ENCODE measurements at places on chromosomes 2 and 18. TPM values are rescaled to one million over a fixed set of nuclear protein-coding genes. Genes with fewer than 3 reads are reported as not detected.
A peak's percentile ranks its signal among the peaks of the same experiment; 100 is the strongest.

The SERPINB12 gene
- not detected for total RNA-seq

The TDRD15 gene
- not detected for total RNA-seq

The NCKAP5 gene
- 1.7 TPM for total RNA-seq

The APOB gene
- total RNA-seq: not detected

The FECH gene
- total RNA-seq: 29.9 TPM

The ZBTB7C gene
- 0.41 TPM for total RNA-seq

The DPYSL5 gene
- not detected for total RNA-seq

The ACTR3 gene
- 130 TPM for total RNA-seq

The SERPINB10 gene
- total RNA-seq: not detected

The SPEG gene
- total RNA-seq: 22.7 TPM

The RIT2 gene
- total RNA-seq: not detected

The EEF1B2 gene
- total RNA-seq: 828 TPM

The HOXD1 gene
- total RNA-seq: not detected

The IL36G gene
- not detected for total RNA-seq

- DNase-seq: no peak
These were observed 64.0 kb downstream of the LRRTM4 start for GRCh38 chr2:77458216-77458615.

GRCh38 chr2:32947484-32948143, 861 bp downstream of the LTBP1 start:
- DNase-seq: peak; percentile 59

- no peak for DNase-seq
These were observed 1.2 kb downstream of the LRP2 start for GRCh38 chr2:169360984-169361705.

DNA sequence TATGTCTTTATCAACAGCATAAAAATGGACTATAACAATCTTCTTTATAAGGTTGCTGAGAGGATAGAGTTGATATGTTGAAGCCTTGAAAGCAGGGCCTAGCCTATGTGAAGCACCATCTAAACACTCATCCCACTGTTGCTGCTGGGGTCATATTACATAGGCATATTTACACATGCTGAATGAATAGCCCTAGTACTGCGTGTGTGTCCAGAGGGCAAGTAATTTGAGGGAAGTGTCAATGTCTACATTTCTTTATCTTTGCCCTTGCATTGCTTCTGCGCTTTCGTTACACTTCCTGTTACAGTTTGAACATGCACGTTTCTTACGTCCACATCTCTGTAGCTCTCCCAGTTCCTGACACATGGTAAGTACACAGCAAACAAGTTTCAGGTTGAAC, 280.3 kb upstream of the ATP5MC3 start:
- no peak for DNase-seq

DNA sequence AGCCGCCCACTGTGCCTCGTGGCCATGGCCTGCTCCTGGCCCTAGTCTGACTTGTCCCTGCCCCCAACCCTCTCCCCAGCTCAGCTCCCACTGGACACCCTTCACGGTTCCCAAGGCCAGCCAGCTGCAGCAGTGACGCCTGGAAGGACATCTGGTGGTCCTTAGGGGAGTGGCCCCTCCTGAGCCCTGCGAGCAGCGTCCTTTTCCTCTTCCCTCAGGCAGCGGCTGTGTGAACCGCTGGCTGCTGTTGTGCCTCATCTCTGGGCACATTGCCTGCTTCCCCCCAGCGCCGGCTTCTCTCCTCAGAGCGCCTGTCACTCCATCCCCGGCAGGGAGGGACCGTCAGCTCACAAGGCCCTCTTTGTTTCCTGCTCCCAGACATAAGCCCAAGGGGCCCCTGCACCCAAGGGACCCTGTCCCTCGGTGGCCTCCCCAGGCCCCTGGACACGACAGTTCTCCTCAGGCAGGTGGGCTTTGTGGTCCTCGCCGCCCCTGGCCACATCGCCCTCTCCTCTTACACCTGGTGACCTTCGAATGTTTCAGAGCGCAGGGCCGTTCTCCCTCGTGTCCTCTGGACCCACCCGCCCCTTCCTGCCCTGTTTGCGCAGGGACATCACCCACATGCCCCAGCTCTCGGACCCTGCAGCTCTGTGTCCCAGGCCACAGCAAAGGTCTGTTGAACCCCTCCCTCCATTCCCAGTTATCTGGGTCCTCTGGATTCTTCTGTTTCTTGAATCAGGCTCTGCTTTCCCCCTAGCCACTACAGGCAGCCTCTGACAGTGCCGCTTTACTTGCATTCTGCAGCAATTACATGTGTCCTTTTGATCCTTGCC, 35.8 kb downstream of the ANO7 start:
- peak; percentile 43 for DNase-seq

DNA sequence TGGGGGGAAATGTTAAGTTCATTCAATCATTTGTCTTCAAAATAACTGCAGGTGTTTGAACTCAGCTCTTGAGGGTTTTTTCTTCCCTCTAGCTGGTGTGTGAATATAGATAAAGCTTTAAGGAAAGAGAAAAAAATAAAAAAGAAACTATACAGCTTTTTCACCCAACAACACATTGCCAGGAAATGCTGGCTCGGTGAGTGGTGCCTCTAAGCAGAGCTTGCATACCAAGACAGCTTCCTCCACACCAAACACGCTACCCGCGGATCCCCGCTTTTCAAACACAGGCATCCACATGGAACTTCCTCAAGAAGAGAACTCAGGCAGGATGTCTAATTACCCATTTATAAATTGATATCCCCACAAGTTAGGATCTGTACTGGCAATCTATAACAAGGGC, 69.8 kb upstream of the TANK start:
- peak; percentile 16 for DNase-seq

DNA sequence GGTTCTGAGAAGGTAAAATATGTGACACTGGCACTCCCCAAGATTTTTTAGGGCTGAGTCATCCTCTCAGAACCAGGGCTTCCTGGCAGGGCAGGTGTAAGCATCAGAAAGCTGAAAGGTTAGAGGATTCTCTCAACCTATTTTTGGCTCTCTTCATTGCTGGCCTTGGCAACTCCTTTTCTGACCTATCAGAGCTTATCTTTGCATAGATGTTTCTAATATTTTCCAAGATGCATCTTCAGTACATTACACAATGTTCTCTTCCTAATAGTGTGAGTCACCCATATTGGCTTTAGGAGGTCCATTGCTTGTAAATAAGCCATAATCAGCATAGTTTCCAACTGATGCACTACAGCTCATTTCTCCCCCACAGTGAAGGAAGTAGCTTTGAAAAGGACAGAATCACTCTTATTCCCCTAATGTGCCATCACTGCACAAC, 2008.4 kb upstream of the PIK3C3 start:
- DNase-seq: no peak

DNA sequence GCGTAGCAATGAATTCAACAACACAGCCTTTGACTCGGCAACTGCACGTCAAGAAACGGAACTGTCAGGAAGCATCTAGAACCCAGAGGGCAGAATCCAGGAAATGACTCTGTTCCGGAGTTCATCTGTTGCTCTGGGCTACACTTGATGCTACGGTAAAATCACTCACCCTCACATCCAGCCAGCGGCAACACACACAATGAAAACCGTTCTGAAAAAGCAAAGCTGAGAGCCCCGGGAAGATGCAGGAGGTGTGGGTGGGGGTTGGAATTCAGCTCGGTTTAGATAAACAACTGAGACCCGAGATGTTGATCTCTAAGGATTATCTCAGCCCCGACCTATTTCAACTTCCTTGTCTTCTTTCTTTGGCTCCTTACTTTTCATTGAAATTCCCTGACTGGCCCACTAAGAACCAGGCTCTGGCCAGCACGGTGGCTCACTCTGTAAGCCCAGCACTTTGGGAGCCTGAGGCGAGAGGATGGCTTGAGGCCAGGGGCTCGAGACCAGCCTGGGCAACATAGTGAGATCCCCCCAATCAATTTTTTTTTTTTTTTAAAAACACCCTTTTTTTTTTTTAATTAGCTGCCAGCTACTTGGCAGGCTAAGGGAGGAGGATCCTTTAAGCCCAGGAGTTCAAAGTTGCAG, 13.3 kb upstream of the RAB17 start:
- DNase-seq: peak; percentile 37

GRCh38 chr2:102301867-102302362, 9.4 kb upstream of the IL1RL1 start:
- peak; percentile 46 for DNase-seq

- DNase-seq: no peak
These were observed 256.9 kb downstream of the CDH19 start for GRCh38 chr18:66346833-66347588.

DNA sequence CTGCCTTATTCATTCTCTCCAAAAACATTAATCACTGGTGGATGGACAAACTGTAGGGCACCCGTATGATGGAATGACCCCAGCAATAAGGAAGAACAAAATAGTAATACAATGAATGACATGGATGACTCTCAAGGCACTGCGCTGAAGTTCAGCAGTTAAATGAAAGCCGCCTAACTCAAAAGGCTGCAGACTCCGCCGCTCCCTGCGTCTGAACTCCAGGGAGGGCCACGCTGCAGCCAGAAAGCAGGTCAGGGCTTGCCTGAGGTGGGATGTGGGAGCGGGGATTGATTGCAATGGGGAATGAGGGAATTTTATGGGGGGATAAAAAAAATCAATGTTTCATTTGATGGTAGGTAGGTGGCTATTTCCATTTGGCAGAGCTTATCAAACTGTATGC, 86.5 kb upstream of the LAPTM4A start:
- no peak for DNase-seq

DNA sequence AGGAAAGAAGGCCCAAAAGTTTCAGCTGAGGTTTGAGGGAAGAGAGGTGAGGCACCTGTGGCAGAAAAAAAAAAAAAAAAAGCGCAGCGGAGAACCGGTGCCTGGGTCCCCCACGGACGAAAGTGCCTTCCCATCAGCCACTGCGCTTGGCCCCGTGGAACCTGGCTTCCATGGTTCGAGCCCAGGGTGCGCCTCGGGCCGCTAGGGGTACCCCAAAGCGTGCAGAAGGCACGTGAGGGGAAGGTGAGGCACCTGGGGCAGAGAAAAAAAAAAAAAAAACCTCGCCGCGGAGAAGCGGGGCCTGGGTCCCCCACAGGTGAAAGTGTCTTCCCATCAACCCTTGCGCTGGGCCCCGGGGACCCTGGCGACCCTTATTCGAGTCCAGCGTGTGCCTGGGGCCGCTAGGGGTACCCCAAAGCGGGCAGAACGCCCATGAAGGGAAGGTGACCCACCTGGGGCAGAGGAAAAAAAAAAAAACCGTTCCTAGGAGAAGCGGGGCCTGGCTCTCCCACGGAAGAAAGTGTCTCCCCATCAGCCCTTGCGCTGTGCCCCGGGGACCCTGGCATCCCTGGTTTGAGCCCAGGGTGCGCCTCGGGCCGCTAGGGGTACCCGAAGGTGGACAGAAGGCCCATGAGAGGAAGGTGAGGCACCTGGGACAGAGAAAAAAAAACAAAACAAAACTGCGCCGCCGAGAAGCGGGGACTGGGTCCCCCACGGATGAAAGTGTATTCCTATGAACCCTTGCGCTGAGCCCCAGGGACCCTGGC, 228.6 kb downstream of the CCDC74A start:
- DNase-seq: no peak

DNA sequence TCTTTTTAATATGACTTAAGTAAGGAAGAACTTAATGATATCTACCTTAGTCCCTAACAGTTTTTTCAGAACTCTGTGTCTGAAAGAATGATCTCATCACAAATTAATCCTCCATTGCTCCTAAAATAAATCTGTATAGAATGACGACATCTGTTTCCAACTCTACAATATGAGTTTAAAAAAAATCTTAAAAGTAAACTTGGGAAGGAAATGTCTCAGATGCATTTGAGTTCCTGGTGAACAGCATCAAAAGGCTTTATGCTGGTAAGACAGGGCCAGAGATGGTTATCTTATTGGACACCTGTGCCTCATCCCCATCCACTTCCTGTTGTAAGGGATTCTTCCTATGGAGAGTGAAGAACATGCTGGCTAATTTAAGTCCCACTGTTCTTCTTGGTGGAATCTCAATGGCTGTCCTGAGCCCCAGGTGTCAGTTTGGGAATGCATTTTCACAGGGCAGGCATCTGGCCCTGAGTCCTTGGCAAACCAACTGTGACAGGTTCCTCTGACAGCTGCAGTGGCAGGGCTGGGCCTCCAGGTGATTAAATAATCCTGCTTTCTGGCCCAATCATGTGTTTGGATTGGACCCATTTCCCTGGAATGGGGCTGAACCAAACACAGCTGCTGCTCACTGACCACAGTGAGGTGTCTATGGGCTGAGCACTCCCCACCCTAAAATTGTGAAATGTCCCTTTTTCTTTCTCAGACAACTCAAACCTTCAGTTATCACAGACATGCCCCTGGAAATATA, 12.9 kb upstream of the NCKAP5 start:
- peak; percentile 63 for DNase-seq

- no peak for DNase-seq
These were observed 10.2 kb upstream of the GFPT1 start for GRCh38 chr2:69397234-69397633.

GRCh38 chr2:75558136-75558535, 2.6 kb downstream of the EVA1A start:
- DNase-seq: no peak

- DNase-seq: peak; percentile 73
These were observed 8.7 kb downstream of the OSBPL1A start for GRCh38 chr18:24388957-24389356.

DNA sequence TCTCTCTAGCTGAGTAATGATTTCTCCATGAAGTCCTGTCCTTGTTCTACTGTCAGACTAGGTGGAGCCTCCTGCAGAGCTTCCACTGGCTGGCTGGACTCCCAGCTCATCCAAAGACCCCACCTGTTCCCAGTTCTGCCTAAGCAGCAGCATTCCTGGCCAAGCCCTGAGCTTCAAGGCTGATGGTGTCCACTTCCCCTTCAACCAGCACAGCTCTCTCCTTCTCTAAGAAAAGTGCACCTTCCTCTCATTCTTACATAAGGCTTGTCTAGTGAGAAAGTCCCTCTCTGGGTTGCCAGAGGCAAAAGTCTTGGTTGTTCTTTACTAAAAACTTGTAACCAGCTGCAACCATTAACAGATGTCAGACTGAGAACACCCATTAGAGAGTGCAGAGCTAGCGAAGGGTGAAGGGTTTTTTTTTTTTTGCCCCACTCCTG, 58.9 kb downstream of the CXCR4 start:
- DNase-seq: no peak

GRCh38 chr2:46164529-46165301, 132.5 kb upstream of the EPAS1 start:
- DNase-seq: peak; percentile 100

GRCh38 chr2:55357927-55358326, 61.7 kb downstream of the CCDC88A start:
- DNase-seq: peak; percentile 50

DNA sequence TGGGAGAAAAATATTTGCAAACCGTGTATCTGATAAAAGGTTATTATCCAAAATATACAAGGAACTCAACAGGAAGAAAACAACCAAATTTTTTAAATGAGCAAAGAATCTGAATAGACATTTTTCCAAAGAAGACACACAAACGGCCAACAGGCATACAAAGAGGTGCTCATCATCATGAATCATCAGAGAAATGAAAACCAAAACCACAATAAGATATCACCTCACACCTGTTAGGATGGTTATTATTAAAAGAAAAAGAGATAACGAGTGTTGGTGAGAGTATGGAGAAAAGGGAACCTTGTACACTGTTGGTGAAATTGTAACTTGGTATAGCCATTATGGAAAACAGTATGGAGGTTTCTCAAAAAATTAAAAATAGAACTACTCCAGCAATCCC, 463.3 kb downstream of the IRS1 start:
- no peak for DNase-seq

Data from fibroblast of the aortic adventitia (primary cell).